ENCODE measurements at places on chromosomes 4 and X.

GRCh38 chr4:94798808-94799207 is 41.1 kb downstream of the BMPR1B start:
- H3K36me3 ChIP-seq: no peaks in the 10 kb centered on the region
- no peaks in the 10 kb centered on the region for H3K4me1 ChIP-seq
- H3K27ac ChIP-seq: no peak overlapping the region
- DNase-seq: no peak
- H3K4me3 ChIP-seq: no peak overlapping the region

DNA sequence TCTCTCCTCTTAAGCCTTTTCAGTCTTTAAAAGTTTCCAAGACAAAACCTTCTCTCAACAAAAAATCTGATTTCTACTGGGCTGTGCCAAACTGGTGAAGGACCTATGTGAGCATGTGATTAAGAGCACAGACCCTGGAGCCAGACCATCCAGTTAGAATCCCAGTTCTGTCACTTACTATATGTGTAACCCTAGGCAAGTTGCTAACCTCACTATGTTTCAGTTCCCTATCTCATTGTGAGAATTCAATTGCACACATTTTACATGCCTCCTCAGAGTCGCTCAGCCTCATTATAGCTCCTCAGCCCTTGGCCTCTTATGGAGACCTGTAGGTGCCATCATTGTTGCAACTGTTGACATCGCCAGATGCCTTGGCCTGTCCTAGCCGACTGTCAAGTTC is 54.1 kb upstream of the VEGFD start:
- H3K27me3 ChIP-seq: peaks cover 6% of the 10 kb centered on the region
- no peak overlapping the region for H3K27ac ChIP-seq
- DNase-seq: no peak

- no peak for DNase-seq
- H3K4me3 ChIP-seq: no peak overlapping the region
- H3K4me1 ChIP-seq: peaks cover 4% of the 10 kb centered on the region
- H3K27ac ChIP-seq: no peak overlapping the region
Measured at GRCh38 chrX:71178908-71179307, 34.3 kb downstream of the NLGN3 start.

DNA sequence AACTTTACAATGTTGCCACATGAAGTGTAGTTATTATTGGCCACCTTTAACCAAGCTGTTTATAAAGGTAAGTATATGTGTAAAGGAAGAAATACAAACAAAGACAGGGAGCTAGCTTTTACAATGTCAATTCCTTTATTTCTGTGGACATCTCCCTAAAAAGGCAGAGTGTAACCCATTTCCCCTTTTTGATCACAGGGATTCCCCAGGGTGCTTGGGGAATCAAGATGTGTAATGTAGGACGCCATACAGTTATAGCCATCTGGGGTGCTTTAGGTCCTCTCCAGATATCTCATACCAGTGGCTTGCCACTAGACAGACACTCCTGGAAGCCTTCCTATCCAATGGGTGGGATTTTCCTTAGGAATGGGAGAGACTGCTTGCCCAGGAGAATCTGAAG is 4.2 kb upstream of the CUL4B start:
- H3K36me3 ChIP-seq: no peaks in the 10 kb centered on the region
- H3K27ac ChIP-seq: no peak overlapping the region
- H3K27me3 ChIP-seq: no peaks in the 10 kb centered on the region
- no peak for DNase-seq
- H3K4me1 ChIP-seq: no peaks in the 10 kb centered on the region
- H3K4me3 ChIP-seq: no peak overlapping the region

DNA sequence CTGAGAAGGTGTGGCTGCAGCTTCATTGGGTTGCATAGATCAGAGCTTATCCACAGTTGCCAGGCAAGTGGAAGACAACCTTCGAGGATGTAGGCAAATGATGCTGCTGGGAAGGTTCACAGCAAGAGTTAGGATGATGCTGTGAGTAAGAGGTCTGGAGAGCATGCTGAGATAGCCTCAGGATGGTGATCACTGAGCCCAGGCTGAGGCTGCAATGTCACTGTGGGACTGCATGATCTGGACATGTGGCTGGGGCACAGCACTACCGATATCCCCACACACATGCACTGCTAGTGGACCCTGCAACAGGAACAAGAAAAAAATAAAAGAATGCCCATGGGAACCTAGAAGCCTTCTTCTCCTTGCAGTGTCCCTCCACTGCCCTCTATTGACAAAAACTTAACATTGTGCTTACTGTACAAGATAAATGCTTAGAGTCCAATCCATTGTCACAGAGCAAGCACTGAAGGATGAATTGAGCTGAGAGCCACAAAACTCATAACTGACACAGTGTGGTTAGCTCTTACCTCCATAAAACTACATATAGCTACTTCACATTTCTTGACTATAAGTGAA is 105.6 kb downstream of the CNKSR2 start:
- no peaks in the 10 kb centered on the region for H3K27me3 ChIP-seq
- H3K4me1 ChIP-seq: no peaks in the 10 kb centered on the region
- H3K36me3 ChIP-seq: no peaks in the 10 kb centered on the region

DNA sequence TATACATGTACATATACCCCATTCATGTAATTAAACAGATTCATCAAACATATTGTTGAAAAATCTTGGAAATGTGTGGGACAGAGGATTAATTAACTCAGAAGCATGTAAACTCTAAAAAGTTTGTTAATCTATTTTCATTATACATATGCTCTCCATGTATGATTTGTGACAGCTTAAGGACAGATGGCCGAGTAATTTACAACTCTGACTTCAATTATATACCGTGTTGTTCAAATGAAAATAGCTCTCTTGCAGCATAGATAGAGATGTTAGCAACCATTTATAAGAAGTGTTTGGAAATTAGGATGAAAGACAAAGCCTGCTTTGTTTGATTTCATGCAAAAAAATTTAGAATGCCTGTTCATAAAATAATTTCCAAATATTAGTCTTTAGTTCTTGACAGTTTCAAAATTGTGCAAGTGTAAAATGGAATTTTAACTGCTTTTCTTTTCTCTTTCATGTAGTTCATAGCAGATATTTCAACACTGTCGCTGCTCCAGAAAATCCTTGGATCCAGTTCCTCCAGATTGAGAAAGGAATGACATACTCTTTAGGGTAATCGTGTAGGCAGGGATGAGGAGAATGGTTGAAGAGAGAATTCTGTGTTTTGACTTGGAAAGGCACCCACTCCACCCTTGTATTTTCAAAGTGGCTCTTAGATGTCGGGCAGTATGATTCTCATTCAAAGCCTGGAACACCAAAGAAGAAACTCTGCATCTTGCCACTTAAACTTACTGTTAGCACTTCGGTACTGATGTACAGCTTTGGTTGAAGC is 23.1 kb downstream of the AFF2 start:
- H3K4me3 ChIP-seq: no peak overlapping the region
- H3K27me3 ChIP-seq: no peaks in the 10 kb centered on the region

DNA sequence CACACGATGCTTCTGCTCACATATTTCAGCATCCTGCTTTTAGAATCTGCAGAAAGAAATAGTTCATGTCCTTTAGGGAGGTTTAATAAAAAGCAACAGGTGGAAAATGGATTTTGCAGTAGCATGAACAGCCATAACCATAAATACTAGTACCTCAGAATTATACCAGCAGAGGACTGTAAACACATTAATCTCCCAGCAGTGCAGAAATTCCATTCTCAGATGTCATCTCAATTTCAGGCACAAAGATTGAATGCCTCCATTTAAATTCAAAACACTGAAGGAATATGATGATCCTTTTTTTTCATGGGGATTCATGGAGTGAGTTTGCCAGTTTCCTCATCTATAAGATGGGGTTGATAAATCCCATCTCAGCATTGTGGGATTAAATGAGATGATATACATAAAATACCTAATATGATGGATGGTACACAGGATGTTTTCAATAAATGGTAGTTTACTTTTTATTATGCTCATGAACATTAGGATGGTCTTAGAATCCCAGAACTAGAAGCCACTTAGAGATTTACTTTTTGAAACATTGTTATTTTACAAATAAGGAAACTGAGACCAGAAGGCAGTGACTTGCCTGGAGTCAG is 566 bp upstream of the LIMCH1 start:
- no peak overlapping the region for H3K27ac ChIP-seq
- H3K4me1 ChIP-seq: peaks cover 13% of the 10 kb centered on the region
- no peak overlapping the region for H3K4me3 ChIP-seq
- no peak for DNase-seq
- H3K36me3 ChIP-seq: no peaks in the 10 kb centered on the region
- no peaks in the 10 kb centered on the region for H3K27me3 ChIP-seq

DNA sequence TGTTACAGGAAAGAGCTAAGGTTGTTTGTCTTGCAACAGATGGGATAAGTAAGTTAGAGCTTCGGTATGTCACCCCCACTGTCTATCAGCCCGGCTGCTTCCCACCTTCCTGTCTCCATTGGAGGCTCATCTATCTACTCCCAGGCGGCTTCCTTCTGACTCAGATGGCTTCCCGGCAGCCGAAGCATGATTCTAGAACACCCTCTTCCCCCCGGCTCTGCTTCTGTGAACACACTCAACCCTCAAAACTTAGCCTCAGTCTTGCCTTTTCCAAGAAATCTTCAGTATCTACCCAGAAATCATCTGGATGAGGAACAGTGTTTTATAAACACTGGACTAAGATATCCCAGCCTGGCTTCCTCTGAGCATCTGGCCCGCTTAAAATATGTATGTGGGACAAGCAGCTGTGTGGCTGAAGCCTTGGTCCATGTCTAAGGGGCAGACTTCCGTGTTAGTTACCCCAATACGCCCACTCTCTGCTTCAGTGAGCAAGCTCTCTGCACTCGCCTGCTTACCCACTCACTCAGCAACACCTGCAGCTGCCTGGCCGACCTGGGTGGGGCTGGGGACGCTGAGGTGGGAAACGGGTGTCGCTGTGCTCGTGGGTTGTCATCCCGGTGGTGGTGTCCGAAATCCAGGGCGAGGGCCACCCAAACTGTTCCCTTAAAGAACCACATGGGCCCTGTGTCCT is 12.0 kb upstream of the SLC2A9 start:
- H3K27me3 ChIP-seq: no peaks in the 10 kb centered on the region
- peak; percentile 58 for DNase-seq
- H3K4me1 ChIP-seq: peaks cover 33% of the 10 kb centered on the region
- no peaks in the 10 kb centered on the region for H3K36me3 ChIP-seq

GRCh38 chr4:132203618-132204017 is 945.5 kb upstream of the PCDH10 start:
- H3K27ac ChIP-seq: no peak overlapping the region
- H3K36me3 ChIP-seq: no peaks in the 10 kb centered on the region
- no peaks in the 10 kb centered on the region for H3K4me1 ChIP-seq
- DNase-seq: no peak
- H3K27me3 ChIP-seq: no peaks in the 10 kb centered on the region

- DNase-seq: no peak
- H3K27me3 ChIP-seq: no peaks in the 10 kb centered on the region
- no peaks in the 10 kb centered on the region for H3K4me1 ChIP-seq
- no peaks in the 10 kb centered on the region for H3K36me3 ChIP-seq
Measured at GRCh38 chr4:32455231-32455630, 1735.1 kb downstream of the PCDH7 start.

DNA sequence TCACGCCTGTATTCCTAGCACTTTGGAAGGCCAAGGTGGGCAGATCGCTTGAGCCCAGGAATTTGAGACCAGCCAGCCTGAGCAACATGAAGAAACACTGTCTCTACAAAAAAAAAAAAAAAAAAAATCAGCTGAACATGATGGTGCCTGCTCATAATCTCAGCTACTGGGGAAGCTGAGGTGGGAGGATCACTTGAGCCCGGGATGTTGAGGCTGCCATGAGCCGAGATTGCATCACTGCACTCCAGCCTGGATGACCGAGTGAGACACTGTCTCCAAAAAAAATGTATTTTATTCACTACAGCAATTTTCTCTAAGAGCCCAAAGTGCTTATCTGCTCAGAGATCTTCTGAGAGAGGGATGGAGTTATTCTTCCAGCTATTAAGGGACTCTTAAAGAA is 215.8 kb upstream of the PPP3CA start:
- DNase-seq: no peak
- no peaks in the 10 kb centered on the region for H3K27me3 ChIP-seq
- H3K4me3 ChIP-seq: no peak overlapping the region
- no peak overlapping the region for H3K27ac ChIP-seq
- no peaks in the 10 kb centered on the region for H3K36me3 ChIP-seq
